DND-41 (cell line): ENCODE measurements at places on chromosomes 1 and 21.

- no peak overlapping the region for H3K4me3 ChIP-seq
- no peaks in the 10 kb centered on the region for H3K36me3 ChIP-seq
- no peaks in the 10 kb centered on the region for H3K27me3 ChIP-seq
- H3K4me1 ChIP-seq: no peaks in the 10 kb centered on the region
These were observed 8.8 kb upstream of the FAM20B start for GRCh38 chr1:179016706-179017382.

DNA sequence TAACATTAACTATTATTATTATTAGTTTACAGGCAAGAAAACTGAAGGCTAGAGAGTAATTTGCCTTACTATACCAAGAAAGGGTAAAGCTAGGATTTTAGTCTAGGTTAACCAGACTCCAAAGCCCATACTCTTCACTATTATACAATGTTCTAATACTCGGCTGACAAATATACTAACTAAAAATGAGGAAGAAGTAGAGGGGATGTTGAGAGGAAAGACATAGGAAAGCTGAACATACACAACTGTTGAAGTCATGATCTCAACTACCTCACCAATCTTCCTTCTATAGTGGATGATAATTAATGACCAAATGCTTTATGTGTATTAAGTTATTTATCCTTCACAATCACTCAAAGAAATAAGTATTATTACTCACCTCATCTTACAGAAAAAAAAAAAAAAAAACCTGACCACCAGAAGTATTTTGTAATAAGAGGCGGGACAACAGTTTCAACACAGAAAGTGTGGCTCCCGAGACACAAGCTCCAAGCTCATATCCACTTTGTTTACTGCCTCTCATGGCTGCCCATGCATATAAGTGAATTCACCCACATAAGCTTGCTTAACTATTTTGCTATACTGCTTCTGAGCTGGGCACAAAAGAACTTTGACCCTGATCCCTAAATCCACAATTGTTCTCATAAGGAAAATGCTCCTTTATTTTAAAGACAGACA is 78.0 kb downstream of the USP1 start:
- no peak for DNase-seq
- no peaks in the 10 kb centered on the region for H3K4me1 ChIP-seq
- peaks cover 8% of the 10 kb centered on the region; the same call in 1 of the 2 replicates for H3K36me3 ChIP-seq
- H3K27ac ChIP-seq: no peak overlapping the region

- no peak overlapping the region for H3K4me3 ChIP-seq
- no peak for DNase-seq
- no peaks in the 10 kb centered on the region for H3K36me3 ChIP-seq
These were observed 4.4 kb downstream of the CCN1 start for GRCh38 chr1:85584923-85585322.

- DNase-seq: no peak
- no peak overlapping the region for H3K27ac ChIP-seq
- no peaks in the 10 kb centered on the region for H3K27me3 ChIP-seq
- H3K36me3 ChIP-seq: no peaks in the 10 kb centered on the region
- no peak overlapping the region for H3K4me3 ChIP-seq
- no peaks in the 10 kb centered on the region for H3K4me1 ChIP-seq
These were observed 15.1 kb upstream of the PCP4 start for GRCh38 chr21:39852021-39852721.

- no peaks in the 10 kb centered on the region for H3K27me3 ChIP-seq
- no peaks in the 10 kb centered on the region; the same call in 1 of the 2 replicates for H3K36me3 ChIP-seq
- H3K4me1 ChIP-seq: peaks cover 56% of the 10 kb centered on the region
- peak; percentile 63 for DNase-seq
These were observed 559 bp downstream of the BACH1 start for GRCh38 chr21:29299046-29299915.

DNA sequence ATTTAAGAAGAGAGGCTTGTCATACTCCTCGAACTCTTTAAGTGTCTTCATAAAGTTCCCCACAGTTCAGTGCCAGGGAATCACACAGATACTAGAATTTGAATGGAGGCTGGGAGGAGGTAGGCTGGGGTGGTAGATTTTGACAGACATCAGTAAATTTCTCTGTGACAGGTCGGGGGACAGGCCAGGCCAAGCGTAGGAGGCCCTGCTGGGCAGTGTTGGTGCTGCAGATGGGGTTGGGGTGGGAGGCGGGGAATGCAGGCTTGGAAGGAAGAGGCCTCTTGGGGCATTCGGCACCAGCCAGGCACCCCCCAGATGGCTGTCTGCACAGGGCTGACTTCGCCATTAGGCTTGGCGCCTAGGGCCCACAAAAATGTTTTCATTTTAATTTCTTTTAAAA is 84.0 kb downstream of the MAN1C1 start:
- H3K4me3 ChIP-seq: no peak overlapping the region
- no peaks in the 10 kb centered on the region for H3K36me3 ChIP-seq
- peaks cover 45% of the 10 kb centered on the region for H3K27me3 ChIP-seq
- no peak for DNase-seq

DNA sequence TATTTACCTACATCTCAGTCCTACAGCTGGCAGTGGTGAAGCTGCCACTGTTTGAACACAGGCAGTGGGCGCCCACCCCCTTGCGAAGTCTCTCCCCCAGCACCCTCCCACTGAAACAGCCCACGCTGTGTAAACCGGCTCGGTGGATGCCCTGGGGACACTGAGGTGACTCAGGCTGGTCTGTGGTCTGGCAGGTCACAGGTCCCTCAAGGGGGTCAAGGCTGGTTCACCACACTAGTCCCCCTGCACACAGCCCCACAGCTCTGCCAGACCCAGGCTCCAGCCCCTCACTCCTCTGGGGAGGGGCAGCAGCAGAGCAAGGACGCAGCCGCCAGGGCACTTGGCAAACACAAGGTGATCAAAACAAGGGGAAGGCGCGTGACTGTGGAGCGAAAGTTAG is 7.6 kb downstream of the CHD5 start:
- H3K27me3 ChIP-seq: no peaks in the 10 kb centered on the region
- no peak overlapping the region for H3K4me3 ChIP-seq
- H3K27ac ChIP-seq: no peak overlapping the region
- DNase-seq: no peak
- H3K36me3 ChIP-seq: no peaks in the 10 kb centered on the region

- H3K27ac ChIP-seq: no peak overlapping the region
- H3K4me3 ChIP-seq: no peak overlapping the region
- no peaks in the 10 kb centered on the region for H3K36me3 ChIP-seq
- no peaks in the 10 kb centered on the region for H3K27me3 ChIP-seq
- peaks cover 29% of the 10 kb centered on the region for H3K4me1 ChIP-seq
These were observed 163.5 kb downstream of the TOMM20 start for GRCh38 chr1:234965111-234965510.

DNA sequence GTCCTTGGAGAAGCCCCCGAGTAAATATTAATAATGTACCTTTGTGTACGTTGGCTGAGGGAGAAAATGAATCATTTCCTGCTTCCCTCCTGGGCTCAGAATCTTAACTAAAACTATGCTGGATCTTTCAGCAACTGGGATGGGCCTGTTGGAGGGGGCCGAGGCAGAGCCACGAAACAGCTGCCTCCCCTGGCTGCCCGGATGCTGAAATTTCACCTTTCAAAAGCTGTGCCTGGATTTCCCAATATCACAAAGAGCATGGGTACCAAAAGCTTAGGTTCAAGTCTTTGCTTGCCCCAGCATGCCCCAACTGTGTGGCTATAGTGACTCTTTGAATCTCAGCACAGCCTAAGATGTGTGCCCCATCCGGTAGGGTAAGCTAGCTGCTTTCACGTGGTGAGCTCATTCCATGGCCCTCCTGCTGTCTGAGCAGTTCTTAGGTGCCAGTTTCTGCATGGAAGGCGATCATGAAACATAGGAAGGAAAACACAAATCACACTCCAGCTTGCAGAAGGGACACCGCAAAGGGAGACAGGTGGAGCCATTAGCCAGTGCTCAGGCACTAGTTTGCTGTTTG is 473.5 kb downstream of the PTPRU start:
- no peaks in the 10 kb centered on the region for H3K27me3 ChIP-seq
- no peaks in the 10 kb centered on the region for H3K36me3 ChIP-seq
- no peak overlapping the region for H3K4me3 ChIP-seq
- H3K27ac ChIP-seq: no peak overlapping the region
- no peak for DNase-seq
- no peaks in the 10 kb centered on the region for H3K4me1 ChIP-seq

- no peaks in the 10 kb centered on the region for H3K27me3 ChIP-seq
- H3K4me3 ChIP-seq: no peak overlapping the region
- DNase-seq: peak; percentile 85
- no peak overlapping the region for H3K27ac ChIP-seq
- no peaks in the 10 kb centered on the region for H3K36me3 ChIP-seq
These were observed 2.3 kb upstream of the KCNC4 start for GRCh38 chr1:110207831-110208230.

GRCh38 chr1:3209201-3209600 is 140.2 kb downstream of the PRDM16 start:
- DNase-seq: no peak
- no peaks in the 10 kb centered on the region for H3K36me3 ChIP-seq
- H3K27me3 ChIP-seq: no peaks in the 10 kb centered on the region
- H3K4me1 ChIP-seq: no peaks in the 10 kb centered on the region
